ENCODE measurements at places on chromosomes 16 and 17.

DNA sequence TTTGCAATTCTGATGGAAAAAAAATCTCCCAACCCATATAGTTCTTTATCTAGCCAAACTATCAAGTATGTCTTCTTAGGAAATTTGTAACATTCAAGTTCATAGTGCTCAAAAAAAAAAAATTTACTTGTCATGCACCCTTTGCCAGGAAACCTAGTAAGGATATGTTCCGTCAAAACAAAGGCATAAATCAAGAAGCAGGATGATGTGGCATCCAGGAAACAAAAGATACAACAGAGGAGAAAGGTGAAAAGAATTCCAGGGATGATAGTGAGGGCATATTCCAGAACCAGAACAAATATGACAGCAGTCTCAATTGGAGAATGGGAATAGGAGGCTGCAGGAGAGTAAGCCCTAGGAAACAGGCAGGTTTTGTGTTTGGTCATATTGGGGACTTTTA, 104.6 kb downstream of the SPAG9 start:
- DNase-seq: no peak

DNA sequence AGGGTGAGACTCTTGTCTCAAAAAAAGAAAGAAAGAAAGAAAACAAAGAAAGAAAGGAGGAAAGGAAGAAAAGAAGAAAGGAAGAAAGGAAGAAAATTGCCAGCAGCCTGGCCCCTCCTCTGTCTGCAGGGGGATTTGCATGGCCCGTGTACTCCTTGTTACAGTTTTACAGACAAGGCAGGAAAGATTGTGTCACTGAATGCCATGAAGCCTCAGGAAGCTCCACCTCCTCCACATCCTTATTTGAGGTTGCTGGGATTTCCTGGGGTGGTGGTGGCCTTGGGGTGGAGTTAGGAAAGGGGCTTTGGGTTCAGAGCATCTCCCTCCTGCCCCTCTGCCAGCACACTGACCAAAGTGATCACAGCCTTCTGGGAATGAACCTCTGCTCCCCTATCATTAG, 23.6 kb downstream of the CFAP20 start:
- DNase-seq: no peak

GRCh38 chr16:12582696-12583095, 221.0 kb downstream of the CPPED1 start:
- no peak for DNase-seq

- DNase-seq: no peak
These were observed 46.5 kb downstream of the DNAH17 start for GRCh38 chr17:78530675-78531074.

DNA sequence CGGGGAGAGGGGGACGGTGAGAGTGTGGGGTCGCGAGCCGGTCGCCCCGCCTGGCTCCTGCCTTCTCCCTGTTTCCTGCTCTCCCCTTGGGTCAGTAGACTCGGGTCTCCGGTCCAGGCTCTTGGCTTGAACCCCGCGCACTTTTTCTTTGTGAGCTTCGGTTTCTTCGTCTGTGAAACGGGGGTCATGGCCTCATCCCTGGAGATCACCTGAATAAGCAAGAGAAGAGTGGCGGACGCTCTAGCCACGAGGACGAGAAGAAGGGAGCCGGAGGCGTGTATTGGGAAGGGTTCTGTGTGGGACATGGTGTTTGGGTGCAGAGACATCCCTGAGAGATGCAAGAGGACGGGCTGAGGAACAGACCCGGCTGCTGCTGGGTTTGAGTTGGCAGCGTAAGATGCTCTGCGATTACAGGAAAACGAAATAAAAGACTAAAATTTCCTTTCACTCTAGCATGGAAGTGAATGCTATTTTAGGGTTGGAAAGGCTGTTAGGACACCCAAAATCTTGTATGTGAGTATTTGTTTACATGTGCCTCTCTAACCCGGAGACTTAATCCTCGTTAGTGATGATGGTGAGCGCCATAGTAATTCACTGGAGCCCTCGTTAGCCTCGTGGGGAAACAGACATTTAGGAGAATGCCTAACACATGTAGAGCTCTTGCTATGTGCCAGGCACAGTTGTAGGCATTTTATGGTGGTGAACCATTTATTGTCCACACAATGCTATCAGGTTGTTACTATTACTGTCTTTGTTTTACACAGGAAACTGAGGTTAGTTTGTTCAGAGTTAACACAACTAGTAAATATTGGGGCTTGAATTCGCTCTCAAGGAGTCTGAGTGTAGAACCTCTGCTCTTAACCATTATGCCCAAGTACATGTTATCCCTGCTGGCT, 646 bp downstream of the KIF22 start:
- no peak for DNase-seq

GRCh38 chr16:8660841-8661301, 13.5 kb upstream of the ABAT start:
- DNase-seq: no peak

DNA sequence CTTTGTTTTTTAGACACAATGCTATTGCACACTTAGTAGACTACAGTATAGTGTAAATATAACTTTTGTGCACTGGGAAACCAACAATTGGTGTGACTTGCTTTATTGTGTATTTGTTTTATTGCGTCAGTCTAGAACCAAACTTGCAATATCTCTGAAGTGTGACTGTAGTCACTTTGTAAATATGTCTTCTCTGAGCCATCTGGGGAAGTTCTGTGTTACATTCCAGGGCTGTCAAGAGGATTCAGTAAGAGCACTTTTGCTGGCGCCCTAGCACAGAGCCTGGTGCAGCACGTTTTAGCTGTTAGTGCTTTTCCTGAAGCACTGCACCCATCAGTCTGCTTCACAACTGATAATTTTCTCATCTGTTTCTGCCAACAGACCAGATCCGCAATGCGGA, 73.2 kb downstream of the NT5M start:
- no peak for DNase-seq

DNA sequence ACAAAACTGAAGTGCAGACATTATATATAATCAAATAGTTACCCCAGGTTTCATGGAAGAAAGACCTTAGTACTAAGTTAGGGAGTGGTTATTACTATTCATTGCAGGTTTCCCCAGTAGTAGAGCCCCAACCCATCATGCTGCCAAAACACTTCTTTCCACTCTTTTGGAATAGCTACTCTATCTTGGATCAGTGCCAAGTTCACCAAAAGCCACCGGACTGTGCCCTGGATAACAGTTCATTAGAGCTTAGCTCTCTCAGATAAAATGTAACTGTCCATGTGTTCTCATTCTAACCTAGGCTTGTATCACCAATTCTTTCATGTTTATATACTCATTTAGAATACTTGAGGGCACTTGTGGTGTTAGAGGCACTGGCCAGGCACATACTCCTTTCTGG, 540.1 kb upstream of the C16orf82 start:
- no peak for DNase-seq

DNA sequence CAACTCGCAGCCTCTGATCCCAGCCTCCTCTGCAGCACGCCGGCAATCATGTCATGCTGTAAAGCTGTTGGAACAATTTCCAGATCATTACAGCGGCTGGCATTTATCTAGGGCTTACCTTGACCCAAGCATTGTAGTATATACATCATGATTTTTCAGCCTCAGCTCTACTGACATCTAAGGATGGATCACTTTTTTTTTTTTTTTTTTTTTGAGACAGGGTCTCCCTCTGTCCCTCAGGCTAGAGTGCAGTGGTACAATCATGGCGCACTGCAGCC, 103.3 kb downstream of the CMIP start:
- no peak for DNase-seq

DNA sequence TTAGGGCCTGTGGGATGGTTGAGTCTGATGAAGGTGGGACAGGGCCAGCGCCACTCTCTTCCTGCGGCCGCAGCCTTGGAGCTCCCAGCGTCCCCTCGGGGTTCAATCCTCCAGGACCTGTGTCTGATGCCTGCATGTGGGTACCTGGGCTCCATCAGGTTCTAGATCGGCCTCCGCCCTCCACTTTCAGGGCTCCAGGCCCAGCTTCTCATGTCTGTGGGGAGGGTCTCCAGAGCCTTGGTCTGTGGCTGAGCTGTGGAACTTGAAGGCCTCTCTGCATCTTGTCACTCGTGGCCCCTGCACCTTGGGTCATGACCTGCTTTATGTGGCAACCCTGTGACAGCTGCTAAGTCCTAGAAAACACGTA, 89.8 kb upstream of the ZNF750 start:
- DNase-seq: no peak

DNA sequence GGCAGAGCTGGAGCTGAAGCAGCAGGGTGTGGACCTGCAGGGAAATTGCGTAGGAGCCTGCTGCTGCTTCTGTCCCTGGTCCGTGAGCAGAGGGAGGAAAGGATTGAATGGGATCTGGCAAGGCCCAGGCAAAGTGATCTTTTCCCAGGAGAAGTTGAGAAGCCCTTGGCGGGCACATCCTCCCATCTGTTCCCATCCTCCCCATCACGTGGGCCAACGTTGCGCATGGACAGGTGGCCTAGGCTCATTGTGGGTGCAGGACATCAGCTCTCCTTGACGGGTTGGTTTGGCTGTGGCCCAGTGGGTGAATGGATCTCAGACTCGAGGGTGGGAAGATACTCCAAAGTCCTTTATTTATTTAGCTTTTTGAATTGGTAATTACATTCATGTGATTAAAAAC, 29.4 kb upstream of the POLR3E start:
- no peak for DNase-seq

- DNase-seq: no peak
These were observed 587 bp upstream of the DBF4B start for GRCh38 chr17:44707755-44708400.

DNA sequence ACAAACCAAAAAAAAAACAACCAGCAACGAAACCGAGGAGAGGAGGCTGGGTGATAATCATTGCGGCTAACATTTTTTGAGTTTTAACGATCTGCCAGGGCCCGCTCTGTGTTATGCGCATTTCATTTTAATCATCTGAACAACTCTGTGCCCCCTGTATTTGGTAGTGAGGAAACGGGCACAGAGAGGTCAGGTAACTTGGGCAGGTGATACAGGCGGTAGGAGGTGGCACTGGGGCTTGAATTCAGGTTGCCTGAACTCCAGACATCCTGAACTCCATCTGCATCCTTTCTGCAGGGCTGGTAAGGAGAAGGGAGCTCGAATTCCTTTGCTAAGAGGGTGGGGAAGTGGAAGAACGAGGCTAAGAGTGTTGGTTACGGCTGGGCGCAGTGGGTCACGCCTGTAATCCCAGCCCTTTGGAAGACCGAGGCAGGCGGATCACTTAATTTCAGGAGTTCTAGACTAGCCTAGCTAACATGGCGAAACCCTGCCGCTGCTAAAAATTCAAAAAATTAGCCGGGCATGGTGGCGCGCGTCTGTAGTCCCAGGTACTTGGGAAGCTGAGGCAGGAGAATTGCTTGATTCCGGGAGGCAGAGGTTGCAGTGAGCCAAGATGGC, 1.1 kb downstream of the CLUAP1 start:
- DNase-seq: no peak

DNA sequence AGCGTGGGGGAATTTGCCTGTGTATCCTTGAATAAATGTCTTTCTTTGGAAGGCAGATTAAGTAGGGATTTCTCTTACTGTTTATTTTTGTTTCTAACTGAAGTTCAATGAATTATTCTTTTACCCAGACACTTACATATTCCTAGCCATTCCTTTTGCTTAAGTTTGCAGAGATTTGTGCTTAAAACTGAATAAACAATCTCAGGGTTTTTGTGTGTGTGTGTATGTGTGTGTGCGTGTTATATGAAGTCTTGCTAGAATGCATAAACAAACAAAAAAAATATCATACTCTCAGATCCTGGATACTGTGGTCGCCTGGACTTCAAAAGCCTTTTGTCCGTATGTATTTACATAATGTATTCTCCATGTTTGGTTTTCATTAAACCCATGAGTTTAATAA, 672.8 kb downstream of the MAF start:
- no peak for DNase-seq

DNA sequence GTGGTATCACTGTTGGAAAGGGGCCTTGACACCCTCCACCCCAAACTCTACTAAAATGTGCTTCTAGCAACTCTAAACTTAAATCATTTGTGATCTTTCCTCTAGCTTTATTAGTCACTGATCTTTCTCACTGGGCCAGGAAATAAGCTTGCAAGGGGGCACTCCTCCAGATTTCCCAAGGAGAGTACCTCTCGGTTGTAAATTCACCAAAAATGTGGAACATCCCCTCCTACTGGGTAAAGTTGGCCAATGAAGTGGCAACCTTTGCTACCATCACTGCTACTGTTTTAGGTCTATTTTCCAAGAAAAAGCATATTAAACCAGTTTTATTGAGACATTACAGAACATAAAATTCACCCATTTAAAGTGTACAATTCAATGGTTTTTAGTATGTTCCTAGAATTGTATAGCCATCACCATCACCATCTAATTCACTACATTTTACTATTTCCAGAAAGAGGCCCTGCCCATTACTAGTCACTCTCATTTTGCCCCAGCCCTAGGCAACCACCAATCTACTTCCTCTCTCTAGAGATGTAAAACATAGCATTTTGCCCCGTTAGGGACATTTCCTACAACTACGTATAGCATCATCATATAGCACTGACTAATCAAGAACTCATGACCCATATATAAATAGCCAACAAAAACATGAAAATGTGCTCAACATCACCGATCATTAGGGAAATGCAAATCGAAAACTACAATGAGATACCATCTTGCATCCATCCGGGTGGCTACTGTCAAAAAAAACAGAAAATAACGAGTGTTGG, 44.6 kb upstream of the ADCY9 start:
- DNase-seq: no peak

- no peak for DNase-seq
These were observed 61.2 kb downstream of the SPACA3 start for GRCh38 chr17:33052856-33053255.

DNA sequence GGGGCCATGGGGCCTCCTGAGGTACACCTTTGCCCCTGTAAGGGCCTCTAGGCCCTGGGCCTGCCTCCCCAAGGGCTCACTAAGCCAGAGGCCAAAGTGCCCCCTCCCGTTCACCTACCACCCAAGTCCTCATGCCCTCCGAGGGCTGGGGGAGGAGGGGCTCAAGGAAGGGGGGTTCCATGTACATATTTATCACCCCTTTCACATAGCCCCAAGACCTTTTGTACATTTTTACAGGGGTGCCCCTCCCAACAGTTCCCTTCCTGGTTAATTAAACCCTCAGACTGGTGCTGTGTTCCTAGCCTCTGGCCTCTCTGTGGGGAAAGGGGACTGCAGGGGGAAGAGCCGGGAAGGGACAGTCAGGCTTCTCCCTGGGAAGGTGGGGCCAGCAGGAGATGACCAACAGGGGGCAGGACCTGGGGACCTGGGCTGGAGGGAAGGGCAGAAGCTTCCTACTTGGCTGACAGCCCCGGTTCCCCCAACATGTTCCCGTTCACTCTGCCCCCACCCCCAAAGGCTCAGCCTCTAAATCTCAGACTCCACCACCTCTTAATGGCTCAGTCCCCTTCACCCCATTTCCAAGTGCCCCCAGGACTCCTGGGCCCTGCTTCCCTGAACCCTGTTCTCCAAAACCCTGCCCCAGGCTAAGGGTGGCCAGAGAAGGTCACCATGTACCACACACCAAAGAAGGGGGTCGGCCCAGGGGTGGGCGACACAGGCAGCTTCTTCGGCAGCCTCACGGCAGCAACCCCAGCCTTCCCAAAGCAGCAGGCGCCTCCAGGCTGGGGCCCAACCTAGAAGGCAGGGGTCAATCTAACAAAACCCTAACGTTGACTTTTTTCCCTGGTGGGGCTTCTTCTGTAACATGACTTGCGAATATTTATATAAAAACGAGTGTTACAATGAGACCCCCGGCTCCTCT, 11.9 kb downstream of the FBRS start:
- no peak for DNase-seq

- no peak for DNase-seq
These were observed 53.2 kb downstream of the AKAP1 start for GRCh38 chr17:57138030-57138911.
